ENCODE measurements at places on chromosomes 4 and X.
A peak's percentile ranks its signal among the peaks of the same experiment; 100 is the strongest.

- no peak for DNase-seq
These were observed 424.5 kb upstream of the PCDH7 start for GRCh38 chr4:30295652-30296051.

DNA sequence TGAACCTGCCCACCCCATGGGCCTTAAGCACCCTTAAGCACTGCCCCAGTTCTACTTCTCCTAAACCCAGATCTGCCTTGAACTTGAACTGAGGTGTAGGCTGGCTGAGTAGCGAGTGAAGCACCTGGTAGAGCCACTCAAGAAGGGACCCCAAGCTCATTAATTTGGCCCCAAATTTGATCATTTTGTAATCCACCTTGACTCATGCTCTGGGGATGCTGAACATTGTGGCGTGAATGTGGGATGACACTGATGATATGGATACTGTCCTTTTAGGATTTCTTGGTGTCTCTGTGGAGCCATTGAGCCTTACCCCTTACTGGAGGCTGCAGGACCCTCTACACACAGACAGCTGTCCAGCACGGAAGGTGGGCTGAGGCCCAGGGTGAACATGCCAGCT is at the start of gene ZNF157:
ZNF157 (plus strand) TSS at position 301 of the 400 bp plus-strand sequence; CDS start at position 392, 91 bp downstream.
- DNase-seq = no peak

DNA sequence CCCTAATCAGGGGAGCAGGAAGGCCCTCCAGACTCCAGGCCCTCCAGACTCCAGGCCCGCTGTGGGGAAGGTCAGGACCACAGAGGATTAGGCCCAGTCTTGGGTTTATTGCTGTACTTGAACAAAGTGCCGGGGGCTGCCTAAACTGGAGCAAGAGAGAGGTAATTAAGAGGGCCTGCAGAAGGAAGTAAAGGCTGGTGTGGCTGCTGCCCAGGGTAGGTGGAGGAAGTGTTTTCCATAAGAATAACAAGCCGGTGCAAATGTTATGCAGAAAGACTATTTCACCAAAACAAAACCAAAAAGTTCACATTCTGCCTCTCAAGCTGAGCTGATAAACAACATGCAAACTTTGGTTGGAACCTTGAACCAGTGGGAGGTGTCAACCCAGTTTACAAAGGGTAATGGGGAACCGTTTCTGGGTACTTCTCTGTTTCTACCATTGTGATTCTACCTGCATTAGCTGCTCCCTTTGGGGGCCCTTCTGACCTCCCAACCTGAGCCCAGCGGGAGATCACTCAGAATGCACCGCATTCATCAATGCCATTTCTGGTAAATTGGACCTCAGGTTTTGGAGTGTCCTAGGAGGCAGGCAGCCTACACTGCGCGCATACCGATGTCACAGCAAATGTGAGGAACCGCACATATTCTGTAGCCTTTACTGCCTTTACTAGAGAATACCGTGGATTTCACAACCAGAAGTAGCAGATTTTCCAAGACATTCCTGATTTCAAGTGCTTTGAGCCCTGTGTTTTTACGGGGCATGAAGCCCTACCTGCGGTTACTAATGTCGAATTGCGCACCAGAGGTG is 59.7 kb upstream of the BCOR start:
- DNase-seq = no peak

DNA sequence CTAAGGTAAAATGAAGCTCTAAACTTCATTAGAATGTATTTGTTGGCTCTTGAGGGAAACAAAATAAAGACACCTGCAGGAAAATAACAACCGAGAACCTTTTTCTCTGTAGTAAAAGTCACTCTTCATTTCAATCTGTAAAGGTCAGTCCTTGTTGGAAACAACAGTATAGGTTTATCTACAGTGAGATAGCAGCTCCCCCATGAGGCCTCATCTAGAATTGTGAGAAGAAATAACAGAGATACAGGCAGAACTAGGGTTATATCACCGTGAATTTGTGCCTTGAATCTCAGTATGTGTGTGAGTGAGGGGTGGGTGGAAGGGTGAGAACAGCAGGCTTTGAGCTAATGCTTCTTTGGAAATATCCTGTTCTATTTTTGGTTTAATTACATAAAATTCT is 107.8 kb upstream of the FMR1 start:
- DNase-seq = peak; percentile 1

DNA sequence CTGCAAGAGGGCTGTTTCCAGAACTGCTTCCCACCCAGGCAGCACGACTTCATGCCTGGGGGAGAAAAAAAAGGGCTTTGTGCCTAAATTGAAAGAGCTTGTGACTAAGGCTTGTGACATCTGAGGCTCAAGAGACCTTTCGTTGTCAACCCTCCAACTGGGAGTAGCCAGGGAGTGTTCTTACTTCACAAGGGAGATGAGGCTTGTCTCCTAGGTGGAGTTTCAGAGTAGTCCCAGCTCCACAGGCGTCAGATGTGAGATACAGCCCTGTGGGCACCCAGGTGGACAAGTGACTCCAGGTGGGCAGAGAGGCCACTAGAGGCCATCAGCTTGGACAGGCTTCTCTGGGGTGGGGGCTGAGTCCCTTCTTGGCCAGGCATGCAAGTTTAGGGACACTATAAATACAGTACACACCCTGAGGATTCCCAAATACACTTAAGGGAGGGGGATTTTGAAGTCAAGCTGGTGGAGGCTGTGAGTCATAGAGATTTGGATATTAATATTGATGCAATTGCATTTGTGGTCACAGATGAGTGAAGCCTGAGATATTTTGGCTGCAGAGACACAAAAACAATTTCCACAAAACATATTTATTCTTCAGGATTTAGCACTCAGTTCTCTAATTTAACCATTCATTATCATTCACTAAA is 40.1 kb upstream of the SETD7 start:
- DNase-seq = no peak

GRCh38 chrX:41153957-41154356 is 68.7 kb downstream of the USP9X start:
- no peak for DNase-seq

DNA sequence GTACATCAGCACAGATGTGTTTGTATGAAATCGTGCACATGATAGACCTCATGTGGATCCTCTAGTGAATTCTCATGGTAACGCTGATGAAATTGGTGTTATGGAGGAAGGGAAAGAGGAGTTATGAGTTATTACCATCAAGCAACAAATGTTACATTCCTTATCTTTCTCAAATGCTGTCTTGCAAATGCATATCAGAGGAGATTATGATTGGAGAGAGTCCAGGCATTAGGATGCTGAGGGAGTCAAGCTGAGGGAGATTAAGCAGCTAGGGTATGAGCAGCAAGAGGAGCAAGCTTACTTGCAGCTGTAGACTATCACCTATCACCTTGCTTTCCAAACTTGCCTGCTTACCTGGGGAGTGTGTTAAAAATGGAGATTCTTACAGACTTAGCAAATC is 36.8 kb upstream of the SFRP2 start:
- no peak for DNase-seq

DNA sequence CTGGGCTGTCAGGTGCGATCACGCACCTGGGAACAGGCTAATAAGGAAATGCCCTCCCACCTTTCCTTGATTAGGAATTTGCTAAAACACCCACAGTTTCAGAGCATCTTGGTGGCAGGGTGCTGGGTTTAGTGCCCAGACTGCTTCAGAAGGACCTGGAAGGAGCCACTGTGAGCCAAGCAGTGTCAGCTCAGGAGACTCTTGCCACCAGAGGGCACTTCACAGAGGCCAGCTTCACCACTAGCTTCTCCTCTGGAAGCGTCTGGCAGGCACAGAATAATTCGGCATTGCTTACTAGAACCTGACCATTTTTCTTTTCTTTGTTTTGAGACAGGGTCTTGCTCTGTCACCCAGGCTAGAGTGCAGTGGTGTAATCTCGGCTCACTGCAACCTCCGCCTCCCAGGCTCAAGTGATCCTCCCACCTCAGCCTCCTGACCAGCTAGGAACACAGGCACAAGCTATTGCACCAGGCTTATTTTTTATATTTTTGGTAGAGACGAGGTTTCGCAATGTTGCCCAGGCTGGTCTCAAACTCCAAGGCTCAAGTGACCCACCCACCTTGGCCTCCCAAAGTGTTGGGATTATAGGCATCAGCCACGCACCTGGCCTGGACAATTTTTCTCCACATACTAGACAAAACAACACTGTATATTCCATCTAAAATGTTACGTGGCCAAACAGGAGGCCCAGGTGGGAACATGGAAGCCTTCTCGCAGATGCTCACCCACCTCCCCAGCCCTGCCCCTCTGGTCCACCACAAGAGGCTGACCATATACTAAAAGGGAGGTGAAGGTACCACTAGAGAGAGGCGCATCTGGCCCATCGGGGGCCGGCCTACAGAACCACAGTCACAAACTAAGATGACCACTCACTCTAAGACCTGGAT is 14.1 kb downstream of the NOP14 start:
- DNase-seq = peak; percentile 79

DNA sequence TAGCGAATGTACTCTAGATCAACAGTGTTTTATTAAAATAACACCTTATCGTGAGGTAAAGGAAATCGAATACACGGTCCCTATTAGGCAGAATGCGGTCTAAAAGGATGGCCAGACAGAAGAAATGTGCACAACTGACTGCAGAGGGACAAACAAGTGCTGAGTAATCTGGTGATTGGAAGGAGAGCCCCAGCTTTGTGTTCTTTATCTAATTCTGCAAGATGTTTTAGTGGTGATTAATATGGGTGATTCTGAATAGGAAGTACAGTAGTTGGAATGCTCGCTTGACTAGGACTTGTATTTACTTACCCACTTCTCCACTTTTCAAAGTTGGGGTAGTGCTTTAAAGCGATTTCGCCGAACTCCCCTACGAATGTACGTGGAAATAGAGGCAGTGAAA is 1.2 kb downstream of the WDR44 start:
- DNase-seq = no peak

DNA sequence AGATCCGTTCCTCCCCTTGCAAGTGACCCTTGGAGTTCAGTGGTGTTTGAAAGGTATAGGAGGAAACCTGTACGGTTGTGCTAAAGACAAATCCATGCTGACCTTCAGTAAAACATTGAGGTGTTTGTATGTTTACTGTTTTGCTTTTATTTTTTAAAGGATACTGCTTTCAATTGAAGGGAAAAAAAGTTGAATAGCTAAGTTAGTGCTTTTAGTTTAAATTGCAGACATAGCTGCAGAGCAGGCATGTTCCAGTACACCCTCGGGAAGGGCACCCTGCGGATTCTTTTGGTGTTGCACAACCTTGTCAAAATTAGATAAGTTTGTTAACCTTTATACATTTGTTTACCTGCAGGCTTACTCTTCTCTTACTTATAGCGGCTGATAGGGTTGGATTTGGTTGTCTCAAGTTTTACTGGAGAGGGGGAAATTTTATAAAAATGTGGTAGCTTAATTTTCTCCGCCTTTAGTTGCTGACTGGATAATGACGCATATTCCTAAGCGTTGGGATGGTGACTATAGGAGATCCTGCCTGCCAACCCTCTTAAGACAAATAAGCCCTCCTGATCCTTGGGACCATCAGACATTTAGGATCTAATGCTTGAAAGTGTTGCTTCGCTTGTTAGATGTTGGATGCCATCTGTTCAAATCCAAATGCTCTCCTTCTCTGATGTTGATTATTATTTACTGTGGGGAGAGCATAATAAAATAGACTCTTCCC is 2.0 kb downstream of the RAPGEF2 start:
- peak; percentile 19 for DNase-seq

- DNase-seq = no peak
These were observed 440.0 kb upstream of the IGFBP7 start for GRCh38 chr4:57550198-57550597.

- no peak for DNase-seq
These were observed 20.2 kb downstream of the ZDHHC9 start for GRCh38 chrX:129823522-129823921.

DNA sequence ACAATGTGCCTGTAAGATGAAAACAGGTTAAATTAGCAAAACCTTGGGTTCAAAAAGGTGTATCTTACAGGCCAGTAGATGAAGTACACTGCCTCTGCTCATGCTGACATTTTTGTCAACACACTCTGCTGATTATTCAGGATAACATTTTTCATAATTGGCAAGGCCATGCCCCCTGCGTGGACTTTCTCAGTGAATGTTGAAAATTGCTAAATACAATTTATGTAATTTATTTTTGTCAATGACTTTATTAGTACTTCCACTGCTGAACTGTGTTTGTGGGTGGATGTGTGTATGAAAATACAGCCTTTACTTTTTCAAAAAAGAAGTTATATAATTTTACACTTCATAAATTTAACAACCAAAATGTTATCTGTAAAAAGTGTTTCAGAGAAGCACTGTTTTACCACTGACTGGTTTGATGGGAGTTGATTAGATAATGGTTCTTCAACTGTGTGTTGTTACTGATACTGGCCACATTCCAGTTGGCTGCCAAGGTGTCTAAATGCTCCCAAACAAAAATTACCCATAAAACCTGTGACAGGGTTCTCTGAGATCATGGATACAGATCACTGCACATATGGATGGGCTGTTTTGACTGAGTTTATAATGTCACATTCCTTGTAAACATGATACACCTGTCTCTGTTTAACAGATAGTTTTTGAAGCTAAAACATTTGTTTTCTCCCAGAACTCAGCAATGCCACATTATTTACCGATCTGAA is 151.9 kb upstream of the SLC7A11 start:
- DNase-seq = peak; percentile 4

DNA sequence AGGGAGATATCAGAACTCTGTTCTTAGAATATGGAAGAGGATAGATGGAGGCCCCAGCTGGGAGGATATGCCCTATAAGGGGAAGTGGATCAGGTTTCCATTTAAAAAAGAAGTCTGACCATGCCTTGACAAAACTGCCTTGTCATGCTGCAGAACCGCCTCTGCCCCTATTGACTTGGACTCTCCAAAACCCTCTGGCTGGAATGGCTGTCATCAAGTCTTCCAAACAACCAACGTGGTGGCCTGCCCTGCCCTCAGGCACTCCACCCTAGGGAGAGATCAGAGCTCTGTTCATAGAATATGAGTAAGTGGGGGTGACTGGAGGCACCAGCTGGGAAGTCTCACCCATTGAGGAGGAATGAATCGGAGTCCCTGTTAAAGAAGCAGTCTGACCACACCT is 114.9 kb downstream of the VSIG4 start:
- DNase-seq = no peak

DNA sequence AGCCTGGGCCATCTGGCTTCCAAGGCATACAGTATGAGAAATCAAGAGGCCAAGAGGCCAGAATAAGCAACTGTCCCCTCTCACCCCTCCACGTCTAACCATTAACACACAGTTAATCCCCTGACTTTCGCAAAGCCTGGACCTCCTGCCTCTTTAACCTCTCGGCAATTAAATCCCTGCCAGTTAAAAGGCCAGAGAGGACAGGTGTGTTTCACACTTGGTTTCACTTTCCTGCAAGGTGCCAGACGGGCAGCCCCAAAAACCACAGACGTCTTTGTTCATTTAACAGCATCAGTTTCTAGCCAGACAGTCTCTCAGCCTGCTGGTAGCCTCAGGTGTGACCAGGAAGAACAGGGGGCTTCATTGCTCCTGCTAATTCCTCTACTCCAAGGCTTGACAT is 91.1 kb upstream of the KIT start:
- no peak for DNase-seq

- no peak for DNase-seq
These were observed 41.8 kb downstream of the INTS12 start for GRCh38 chr4:105666693-105667092.

GRCh38 chr4:82256718-82257117 is 117.1 kb downstream of the HNRNPD start:
- no peak for DNase-seq

All from cerebellum (tissue), 4 donors.